ENCODE measurements at places on chromosomes 2 and 18.
A peak's percentile ranks its signal among the peaks of the same experiment; 100 is the strongest.

- DNase-seq = no peak
Observed at GRCh38 chr2:197298609-197299008, 12.0 kb downstream of the ANKRD44 start.

GRCh38 chr2:190129421-190130199 lies 67.1 kb upstream of the MSTN start:
- DNase-seq = no peak

- no peak for DNase-seq
Observed at GRCh38 chr2:102357937-102358336, 2.3 kb downstream of the IL18R1 start.

DNA sequence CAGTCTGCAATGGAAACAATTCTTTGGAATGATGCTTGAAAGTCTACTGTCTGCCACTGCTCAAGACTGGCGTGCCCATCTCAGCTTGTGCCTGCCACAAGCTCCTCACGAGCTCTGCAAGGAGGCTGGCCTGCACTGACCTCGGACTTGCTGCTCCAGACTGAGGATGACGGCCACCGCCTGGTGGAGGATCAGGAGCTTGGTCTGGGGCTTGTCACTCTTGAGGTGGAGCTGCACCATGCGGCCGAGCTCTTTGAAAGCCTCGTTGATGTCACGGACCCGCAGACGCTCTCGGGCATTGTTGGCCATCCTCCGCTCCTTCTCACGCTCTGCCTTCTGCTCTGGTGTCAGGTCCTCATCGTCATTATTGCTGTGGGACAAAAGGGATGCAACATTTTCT lies 269.4 kb upstream of the CCDC68 start:
- no peak for DNase-seq

DNA sequence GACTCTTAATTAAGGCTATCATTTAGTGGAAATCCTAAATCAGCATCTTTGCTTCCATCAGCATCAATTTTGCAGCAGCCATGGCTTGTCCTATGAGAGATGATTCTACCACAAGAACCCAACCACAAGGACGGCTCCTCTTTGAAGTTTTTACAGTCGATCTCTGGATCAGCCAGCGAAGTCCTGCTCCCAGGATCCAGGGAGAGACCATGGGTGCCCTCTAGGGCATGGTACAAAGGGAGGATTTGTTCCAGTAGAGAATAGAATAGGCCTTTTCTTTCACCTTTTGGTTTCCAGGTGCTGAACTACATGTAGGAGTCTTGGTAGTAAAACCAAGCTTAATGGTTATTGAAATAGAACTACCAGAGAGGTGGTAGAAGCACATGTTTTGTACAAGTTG lies 52.7 kb downstream of the TMEM200C start:
- DNase-seq = no peak

- DNase-seq = peak; percentile 76
Observed at GRCh38 chr2:105406221-105406620, 7.4 kb upstream of the FHL2 start.

Data from AG08395 (cell line).